NCI-H1092 (cell line): ENCODE measurements at places on chromosomes 6 and 20.

DNA sequence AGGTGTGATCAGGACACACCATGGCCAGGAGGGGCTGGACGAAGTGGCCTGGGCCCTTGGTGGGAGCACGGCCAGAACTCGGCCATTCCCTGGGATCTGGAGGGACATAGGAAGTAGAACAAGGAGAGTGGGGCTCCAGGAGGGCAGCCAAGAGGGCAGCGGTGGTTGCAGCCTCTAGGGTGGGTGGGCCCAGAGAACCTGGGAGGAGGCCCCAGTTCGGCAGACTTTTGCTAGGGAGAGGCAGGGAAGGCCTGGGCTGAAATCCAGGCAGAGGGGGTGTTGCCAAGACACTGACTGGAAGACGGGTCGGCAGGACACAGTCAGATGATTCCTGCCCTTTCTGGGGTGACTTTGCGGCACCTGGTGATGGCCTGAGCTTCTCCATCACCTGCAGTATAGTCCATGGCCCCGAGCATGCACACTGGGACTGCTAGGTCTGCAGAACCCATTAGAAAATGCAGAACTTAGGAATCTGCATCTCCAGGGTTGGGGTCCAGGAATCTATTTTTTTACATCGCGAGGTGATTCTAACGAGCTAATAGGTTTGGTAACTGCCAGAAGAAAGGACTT is 224.8 kb downstream of the SYNDIG1 start:
- DNase-seq = no peak

DNA sequence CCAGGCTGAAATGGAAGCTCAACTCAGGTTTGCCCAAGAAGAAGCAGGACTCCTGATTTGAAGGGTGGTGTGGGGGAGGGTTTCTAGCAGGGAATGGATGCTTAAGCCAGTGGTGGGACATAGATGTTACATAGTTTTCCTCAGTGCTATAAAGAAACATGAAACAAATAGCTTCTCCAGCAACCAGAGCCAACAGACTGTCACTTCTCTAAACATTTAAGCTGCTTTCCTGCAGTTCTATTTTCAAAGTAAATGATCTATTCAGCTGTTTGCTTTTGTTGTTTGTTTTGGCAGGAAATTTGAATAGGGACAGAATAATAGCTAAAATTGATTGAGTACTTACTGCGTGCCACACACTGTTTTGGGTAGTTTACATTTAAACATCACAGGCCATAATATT is 169.0 kb downstream of the UST start:
- peak; percentile 11 for DNase-seq

DNA sequence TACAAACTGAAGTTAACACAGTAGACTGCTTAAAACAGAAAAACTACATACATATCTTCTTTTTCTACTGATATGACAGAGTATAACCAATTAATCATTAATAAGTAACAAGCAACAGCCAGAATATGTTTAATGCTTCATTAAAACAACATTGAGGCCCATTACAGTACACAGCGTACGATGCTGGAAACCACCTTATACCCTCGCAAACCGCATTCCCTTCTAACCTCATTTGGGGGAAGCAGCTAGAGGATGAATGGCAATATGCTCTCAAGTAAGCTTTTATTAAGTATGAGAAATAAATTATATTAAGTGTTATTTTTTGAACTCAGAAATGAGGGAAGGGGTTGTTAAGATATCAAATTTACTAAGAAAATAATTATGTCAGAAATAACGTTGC is 142.4 kb downstream of the GMDS start:
- DNase-seq = no peak

GRCh38 chr6:21823371-21823770 is 229.8 kb downstream of the SOX4 start:
- no peak for DNase-seq
